ENCODE measurements at places on chromosomes 16 and 17.

GRCh38 chr17:68327823-68328557 lies 36.7 kb downstream of the ARSG start:
- DNase-seq = no peak

DNA sequence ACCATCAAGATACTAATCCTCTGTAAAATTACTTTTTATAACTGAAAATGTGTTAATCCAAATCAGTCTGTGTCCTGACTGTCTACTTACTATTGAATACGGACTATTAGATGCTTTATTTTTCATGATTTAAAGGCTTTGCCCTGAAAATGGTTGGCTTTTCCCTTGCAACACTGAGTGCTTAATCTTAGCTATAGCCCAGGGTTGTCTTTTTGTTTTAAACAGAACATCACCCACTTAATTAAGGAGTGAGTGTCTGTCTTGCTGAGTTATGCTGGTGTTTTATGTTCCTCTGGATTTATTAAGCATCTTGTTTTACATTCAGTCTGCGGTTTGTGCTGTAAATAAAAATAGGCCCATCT lies 11.0 kb downstream of the FTO start:
- DNase-seq = no peak

DNA sequence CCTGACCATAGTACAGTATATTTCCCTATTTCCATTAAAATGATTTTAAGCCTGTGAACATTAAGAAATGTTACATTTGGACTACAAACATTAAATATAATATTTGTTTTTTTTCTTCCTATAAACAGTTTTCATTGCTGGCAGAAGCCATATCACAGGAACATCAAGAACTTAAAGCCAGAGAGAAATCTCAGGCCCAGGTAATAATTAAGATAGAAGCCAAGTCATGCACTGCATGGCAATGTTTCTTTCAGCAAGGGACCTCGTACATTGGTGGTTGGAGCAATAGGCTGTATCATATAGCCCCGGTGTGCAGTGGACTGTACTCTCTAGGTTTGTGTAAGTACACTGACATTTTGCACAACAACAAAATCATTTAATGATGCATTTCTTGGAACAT lies 30.1 kb downstream of the CEP95 start:
- DNase-seq = no peak

DNA sequence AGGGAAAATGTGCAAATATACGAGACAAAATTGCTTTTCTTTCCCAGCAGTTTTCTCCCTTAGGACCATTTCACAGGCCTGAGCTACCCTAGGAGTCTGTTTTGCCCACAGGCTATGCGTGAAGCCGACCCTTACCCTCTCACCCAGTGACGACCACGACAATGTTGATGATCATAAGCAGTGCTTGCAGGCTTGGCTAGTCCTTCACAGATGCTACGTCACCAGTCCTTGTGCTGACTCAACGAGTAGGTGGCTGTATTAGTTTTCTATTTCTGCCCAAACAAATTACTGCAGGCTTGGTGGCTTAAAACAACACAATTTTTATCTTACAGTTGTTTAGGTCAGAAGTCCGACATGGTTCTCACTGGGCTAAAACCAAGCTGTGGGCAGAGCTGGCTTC lies 574.6 kb upstream of the HSBP1 start:
- DNase-seq = no peak

GRCh38 chr17:39305978-39306377 lies 80.2 kb upstream of the STAC2 start:
- no peak for DNase-seq

GRCh38 chr17:8041249-8041928 lies 2.5 kb downstream of the ALOX15B start:
- DNase-seq = no peak

DNA sequence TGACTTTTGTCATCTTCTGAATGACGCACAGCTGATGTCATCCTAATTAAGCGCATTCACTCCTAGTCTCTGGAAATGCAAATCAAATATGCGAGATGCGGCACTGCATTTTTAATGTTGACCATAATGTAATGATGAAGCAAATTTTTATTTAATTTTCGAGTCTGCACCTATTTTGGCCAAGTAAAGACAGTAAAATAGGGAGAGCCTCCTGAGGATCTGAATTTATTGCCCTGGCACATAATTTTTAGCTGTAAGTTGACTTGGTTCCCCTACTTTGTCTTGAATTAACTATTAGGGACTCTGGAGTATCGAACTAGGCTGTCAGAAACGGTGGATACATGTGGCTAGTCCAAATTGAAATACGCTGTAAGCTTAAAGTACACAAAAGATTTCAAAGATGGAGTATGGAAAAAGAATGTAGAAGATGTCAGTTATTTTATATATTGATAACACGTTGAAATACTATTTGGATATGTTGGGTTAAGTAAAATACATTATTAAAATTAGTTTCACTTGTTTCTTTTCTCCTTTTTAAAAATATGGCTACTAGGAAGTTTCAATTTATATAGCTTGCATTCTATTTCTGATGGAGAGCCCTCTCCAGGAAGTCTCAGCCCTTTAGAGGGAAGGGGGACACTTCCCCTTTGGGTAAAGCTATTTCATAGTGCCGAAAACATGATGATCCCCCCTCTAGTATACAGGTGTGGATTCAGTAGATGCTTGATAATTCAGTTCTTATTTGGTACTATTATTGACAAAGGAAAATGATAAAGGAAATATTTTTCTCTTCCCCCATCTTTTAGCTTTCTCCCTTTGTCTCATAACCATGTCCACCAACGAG lies 991 bp downstream of the KPNA2 start:
- no peak for DNase-seq

DNA sequence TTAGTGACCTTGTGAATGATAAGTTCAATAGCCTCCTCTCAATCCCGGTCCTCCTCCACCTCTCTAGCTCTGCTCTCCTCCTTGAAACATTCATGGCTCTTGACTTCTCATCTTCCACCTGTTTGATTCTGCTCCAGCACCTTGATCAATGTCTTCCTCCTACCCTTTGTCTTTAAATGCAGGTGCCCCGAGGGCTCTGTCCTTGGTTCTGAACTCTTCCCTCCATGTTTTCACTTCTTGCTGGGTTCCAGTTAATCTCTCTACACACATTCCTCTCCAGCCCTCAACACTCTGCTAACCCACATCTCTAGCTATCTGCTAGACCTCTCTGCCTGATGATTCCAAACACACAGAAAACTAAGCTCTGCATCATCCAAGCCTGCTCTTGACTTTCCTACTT lies 13.4 kb downstream of the CD300E start:
- no peak for DNase-seq

- no peak for DNase-seq
Measured at GRCh38 chr16:48430890-48431289, 45.7 kb upstream of the SIAH1 start.

- DNase-seq = no peak
Measured at GRCh38 chr16:11492808-11493530, 93.8 kb downstream of the LITAF start.

- DNase-seq = no peak
Measured at GRCh38 chr17:60158751-60159478, 9.1 kb downstream of the CA4 start.

DNA sequence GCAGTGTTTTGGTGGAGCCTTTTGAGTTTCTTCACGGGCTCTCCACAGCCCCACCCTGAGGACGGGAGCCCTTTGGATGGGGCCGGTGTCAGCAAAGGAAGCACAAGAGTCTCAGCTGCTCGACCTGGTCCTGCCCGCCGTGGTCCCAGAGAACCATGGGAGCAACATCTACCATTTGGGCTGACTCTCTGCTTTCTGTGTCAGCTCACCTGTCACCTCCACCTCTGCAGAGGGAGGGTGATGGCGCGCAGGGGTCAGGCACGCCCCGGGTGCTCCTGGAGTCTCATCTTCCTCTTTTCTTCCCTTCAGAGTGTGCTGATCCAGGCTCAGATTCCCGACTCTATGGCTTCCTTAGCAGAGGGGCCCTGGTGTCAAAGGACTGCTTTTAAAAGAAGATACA lies 171.7 kb downstream of the LAT start:
- DNase-seq = no peak

GRCh38 chr17:47733047-47733673 lies at the start of gene TBX21:
TSS of gene TBX21 (plus strand) at chr17:47733236. CDS start at chr17:47733455, 219 bp downstream.
- DNase-seq = peak; percentile 41

GRCh38 chr17:2929881-2930533 lies 133.4 kb downstream of the OR1D5 start:
- no peak for DNase-seq

GRCh38 chr17:33444731-33445130 lies 151.6 kb upstream of the ASIC2 start:
- DNase-seq = no peak

GRCh38 chr17:58281511-58282011 lies 826 bp upstream of the MPO start:
- no peak for DNase-seq

DNA sequence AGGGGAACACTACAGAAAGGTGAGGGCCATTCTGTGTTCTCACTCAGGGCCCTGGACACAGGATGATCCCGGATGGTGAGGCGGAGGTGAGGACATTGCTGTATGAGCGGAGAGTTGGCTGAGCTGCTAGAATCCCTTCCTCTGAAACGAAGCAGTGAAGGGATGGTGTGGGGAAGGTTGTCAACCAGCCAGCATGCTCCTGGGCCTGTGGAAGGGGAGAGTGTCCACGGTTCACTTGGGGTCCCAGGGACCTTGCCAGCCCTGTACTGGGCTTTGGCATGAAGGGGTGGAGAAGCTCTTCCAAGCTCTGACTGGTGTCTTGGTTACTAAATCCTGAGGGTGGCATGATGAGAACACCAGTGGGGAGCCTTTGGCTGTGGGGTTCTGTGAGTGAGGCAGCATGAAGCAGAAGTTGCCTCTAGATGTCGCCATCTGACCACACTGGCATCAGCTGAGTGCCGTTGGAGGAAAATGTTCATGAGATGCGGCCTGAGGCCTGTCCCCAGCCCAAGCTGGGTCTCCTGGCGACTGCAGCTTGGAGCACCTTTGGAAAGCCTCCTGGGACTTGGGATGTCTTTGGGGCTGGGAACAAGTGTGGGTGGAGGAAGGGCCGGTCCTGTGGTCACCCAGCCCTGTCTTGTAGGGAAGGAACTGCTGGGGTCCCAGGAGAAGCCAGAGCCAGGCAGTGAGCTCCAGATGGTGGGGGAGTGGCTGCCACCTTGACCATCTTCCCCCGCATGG lies 14.8 kb downstream of the PDP2 start:
- DNase-seq = no peak

GRCh38 chr16:83603723-83604570 lies 203.8 kb upstream of the HSBP1 start:
- no peak for DNase-seq

DNA sequence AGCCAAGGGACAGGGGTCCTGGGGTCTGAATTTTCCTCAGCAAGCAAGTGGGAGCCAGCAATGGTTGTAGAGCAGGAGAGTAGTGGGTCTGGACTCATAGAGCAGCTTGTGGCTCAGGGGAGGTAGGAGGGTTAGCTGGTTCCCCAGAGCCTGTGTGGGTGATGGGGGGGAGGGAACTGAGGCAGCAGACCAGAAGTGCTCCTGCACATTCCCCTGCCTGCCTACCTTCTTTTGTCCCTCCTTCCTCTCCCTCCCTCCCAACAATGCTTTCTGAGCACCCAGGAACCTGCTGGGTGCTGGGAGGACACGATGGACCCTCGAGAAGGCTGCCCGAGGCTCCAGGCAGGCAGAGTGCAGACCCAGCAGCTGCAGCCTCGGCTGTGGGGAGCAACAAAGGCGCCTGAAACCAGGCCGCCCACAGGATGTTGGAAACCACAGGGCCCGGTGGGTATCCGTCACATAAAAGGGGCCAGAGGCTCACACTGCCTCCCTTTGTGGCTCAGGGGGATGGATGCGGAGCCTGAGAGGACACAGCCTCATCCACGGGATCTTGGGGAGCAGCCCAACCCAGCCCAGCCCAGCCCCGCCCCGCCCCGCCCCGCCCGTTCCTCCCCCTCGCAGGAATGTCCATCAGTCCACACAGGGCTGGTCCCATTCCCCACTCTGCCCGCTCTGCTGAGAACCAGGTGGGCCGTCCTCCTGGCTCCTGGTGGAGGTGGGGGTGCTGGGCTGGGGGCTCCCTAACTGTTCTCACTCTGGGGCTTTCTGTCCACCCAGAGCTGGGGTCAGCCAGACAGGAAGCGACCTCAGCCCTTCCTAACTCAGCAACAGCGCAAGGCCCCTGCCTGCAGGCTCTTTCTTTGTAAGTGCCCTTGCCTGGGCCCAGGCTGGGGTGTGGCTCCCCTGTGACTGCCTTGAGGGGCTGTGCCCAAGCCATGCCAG lies 1.7 kb upstream of the NLRC3 start:
- DNase-seq = no peak

GRCh38 chr17:12768255-12768654 lies 21.0 kb upstream of the ARHGAP44 start:
- DNase-seq = no peak

DNA sequence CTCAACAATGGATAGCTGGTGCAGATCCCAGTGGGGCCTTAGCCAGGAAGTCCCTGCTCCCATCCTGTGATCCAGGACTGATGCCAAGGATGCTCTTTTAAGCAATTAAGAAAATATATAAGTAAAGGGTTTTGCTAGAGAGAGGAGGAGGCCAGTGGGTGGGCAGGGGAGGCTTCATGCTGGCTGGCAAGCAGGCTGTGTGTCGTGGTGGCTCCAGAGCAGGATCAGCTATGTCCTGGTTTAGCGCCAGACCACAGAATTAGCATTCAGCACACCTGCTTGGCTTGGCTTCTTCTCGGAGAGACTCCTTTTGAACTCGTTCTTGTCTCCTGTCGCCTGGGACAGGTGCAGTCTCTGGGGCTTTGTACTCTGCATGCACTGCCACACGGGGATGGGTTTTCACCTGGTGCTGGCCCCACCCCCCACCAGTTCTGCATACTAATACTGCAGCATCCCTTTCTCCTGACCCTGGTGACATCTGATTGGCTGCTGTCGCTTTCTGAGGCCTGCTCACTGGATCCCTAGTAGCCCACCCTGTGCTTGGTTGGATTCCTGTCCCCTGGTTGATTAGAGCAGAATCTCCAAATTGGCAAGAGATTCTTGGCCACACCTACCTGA lies 66.1 kb downstream of the PLD6 start:
- DNase-seq = no peak

DNA sequence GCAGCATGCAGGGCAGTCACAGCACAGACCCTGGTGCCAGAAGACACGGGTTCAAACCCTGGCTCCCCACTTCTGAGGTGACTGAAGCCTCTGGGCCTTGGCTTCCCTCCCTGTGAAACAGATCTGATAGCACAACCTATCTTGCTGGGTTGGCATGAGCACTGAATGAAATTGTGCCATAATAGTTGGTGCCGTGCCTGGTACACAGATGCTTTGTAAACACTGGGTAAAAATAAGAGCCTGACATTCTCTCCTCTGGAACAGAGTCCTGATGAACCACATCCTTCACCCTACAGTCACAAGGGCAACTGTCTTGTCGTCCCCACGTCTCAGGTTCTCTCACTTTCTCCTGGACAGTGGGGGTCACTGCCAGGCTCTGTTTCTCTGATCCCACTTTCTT lies 35.7 kb downstream of the NOS2 start:
- no peak for DNase-seq

DNA sequence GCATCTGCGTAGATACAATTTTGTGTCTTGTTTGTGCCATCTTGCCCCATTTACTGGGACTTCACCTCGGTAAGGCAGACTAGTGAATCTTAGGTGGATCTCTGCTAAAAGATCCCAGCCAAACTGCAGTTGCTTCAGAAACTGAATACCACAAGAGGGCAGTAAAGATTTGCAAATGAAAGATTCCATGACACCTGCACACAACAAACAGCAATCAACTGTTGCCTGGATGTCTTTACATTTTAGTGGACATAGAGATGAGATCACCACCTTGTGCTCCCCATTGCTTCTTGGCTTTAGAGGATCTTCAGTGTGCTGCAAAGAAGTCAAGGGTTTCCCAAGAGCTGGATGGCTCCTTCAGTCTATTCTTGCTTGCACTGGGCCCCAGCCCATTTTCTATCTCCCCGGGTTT lies 119.2 kb upstream of the CACNG5 start:
- DNase-seq = peak; percentile 66
